Left forelimb (tissue), 1 donor: ENCODE measurements at places on chromosomes 12 and 14.

GRCh38 chr12:93785249-93786010 lies 108.3 kb downstream of the CRADD start:
- no peak for DNase-seq

DNA sequence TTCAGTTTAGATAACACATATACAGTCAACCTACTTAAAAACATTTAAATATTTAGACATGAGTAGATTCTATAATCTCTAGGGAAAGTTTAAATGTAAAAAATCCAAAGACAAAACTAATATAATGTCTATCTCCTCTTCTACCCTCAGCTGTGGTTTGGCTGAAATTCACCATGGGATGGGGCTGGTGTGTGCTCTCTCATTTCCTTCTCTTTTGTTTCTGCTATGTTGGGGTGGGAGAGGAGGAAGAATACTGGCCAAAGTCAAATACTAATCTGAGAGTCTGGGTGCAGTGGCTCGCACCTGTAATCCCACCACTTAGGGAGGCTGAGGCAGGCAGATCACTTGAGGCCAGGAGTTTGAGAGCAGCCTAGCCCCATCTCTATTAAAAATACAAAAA lies 1673.9 kb upstream of the SEL1L start:
- DNase-seq = no peak

DNA sequence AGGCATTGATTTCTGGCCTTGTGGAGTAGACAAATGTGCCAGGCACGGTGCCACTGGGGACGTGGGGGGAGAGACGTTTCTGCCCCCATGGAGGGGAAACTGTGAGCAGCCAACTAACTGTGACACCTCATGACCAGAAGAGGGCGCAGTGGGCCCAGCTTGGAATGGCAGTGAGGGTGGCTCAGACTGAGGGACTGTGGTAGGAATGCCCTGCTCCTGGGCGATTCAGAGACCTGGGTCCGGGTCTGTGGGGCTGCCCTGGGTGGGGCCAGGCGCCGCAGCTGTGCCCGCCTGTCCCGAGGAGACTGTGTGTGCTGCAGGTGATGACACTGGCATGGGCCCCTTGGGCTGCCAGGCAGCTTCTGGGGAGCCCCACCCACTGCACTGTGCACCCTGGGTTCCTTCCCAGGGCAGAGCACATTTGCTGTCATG lies 60.6 kb downstream of the SLC25A47 start:
- DNase-seq = no peak

- DNase-seq = peak; percentile 67
These were observed 14.6 kb downstream of the C14orf132 start for GRCh38 chr14:96053600-96054381.
